ENCODE measurements at places on chromosomes 2 and 18. TPM values are rescaled to one million over a fixed set of nuclear protein-coding genes. Genes with fewer than 3 reads are reported as not detected.

DCC gene
- total RNA-seq, result under 0.01 TPM

CCDC178 gene
- not detected for total RNA-seq

L3MBTL4 gene
- 8.8 TPM for total RNA-seq

NT5DC4 gene
- total RNA-seq, result not detected

AFF3 gene
- total RNA-seq, result not detected

NT5C1B gene
- not detected for total RNA-seq

CNGA3 gene
- not detected for total RNA-seq

CD207 gene
- total RNA-seq, result 0.11 TPM

IL1RL2 gene
- total RNA-seq, result 0.22 TPM
